ENCODE measurements at places on chromosomes 6 and 20.

DNA sequence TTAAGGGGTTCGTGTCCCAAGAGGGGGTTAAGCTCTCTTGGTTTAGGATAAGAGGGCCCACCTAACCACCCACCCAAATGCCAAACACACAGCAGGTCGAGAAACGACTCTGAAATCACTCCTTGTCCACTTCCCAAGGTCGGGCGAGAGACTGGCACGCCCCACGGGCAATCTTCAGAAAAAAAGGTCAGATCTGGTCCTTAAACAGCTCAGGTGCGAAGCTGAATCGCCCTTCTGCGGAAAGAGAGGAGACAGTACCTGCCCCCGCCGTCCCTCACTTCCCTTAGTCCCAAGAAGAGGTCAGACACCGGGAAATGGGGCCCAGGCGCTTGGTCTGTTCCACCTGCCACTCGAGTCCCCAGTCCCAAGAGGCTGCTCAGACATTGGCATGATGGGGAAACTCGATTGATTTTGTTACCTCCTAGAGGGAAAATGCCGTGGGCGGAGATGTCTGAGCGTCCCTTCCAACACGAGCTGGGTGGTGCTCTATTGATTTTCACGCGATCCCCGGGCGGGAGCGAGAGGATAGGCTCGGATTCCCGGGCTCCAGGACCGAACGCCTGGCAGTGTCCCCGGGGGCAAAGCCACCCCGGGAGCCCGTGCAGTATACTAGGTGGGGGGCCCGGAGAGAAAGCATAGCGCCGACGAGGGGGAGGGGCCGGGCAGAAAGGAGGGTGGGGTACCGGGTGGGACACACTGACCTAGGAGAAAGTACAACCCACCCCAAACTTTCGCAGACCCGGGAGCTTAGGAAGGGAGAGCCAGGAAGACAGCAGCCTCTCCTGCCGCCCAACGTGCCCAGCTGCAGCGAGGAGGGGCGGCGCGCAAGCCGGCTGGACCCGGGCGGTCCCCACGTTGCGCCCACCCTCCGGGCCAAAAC, 1.1 kb upstream of the SAMD5 start:
- peak; percentile 41 for DNase-seq

GRCh38 chr6:43759136-43759906, 10.7 kb upstream of the VEGFA start:
- no peak for DNase-seq

- no peak for DNase-seq
Measured at GRCh38 chr6:81808851-81809570, 56.5 kb upstream of the TENT5A start.

DNA sequence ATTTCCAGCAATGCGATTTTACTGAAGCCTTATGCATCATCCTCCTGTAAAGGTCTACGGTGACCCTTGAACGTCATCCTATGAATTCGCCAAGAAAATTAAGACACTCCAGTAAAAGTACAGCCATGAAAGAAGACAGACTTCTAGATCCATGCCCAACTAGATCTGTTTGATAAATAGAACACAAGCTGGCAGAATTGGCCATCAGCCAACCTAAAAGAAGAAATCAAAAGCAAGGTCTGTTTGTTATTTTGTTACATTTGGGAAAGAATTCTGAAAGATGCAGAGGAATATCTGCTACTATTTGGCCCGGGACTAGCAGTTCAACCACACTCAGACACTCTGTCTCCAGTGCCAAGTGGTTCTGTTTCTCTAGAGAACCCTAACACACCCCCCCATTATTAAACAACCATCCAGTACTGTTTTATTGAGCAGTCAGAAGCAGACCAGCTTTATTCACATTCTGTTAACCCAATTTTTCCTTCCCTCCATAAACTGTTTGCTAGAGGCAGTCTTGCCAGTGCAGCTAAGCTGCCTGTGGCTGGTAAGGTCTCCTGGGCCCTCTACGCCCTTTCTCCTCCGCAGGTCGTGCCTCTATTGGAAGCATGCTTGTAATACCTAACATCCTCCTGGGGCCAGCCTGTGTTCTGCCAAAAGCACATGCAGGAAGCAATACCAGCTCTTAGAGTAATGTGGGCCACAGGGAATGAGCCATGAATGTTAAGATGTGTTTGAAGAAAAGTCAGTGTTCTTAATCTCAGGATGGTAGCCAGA, 30.7 kb downstream of the LY86 start:
- no peak for DNase-seq

DNA sequence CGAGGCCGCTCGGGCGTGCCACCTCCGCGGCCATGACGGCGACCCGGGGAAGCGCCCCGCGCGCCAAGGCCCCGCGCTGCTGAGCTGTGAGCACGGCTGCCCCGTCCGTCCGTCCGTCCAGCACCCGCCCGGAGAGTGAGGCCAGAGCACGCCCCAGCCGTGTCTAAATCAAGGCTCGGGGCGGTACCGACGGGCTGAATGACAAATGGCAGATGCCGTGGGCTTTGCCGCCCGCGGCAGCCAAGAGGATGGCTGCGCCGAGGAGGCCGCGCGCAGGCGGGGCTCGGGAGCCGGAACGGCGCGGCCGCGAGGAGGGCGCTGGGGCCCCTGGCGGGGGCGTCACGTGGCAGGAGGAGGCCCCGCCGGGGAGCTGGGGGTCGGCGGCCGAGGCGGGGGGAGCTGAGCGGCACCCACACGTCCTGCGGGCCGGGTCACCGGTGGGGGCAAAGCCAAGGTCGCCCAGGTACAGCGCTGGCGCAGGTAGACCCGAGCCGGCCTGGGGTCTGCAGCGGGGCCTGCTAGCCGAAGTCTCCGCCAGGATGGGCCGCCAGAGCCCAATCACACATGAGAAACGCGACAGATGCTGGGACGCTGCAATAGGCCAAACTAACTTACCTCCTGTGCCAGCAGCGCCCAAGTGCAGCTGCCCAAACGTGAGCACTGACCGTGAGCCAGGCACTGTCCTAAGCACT, at the start of gene PLAGL1:
Gene PLAGL1 (minus strand): TSS at position 140 of the 692 bp plus-strand sequence. CDS start 60,123 bp downstream, outside the sequence.
- peak; percentile 81 for DNase-seq

- DNase-seq: no peak
Measured at GRCh38 chr20:2223558-2224367, 72.0 kb upstream of the TGM3 start.

- no peak for DNase-seq
Measured at GRCh38 chr20:23629542-23630391, 8.0 kb downstream of the CST3 start.

- peak; percentile 89 for DNase-seq
Measured at GRCh38 chr6:116190550-116190949, 63.3 kb downstream of the TSPYL4 start.

DNA sequence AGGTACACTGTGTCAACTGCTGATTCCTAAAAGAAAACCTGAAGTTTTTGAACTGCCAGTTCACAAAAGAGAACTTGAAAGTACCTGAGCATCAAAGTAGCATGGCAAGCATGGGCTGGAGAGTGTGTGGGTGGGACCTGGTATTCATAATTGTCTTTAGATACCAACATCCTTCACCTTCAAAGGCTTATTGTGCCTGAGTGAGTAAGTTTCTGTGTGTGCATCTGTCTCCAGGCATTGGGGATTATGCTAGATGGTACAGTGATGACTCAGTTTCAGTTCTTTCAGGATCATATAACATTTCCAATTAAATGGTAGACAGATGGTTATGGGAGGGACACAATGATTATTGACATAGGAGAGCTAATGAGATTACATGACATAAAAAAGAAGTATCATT, 238.5 kb downstream of the ZFAND3 start:
- peak; percentile 56 for DNase-seq

DNA sequence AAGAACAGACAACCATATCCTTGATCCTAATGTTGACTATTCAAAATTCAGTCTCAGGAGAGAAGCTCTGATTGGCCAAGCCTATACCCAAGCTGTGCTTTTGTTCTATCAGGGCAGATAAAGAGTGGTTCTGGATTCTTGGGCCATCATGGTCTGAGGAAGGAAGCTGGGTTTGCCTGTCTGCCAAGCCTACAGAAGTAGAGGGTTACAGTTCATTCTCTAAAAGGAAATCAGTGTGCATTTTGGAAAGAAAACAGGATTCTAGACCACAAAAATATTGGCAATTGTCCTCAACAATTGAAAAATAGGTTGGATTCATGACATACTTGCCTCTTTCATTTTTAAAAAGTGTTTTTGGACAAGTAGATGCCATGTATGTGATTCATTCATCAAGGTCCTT, 145.4 kb upstream of the BMP2 start:
- DNase-seq: no peak

- DNase-seq: no peak
Measured at GRCh38 chr6:170163405-170164170, 127.3 kb downstream of the DLL1 start.

GRCh38 chr6:89145956-89146717, at the start of gene PM20D2:
Gene PM20D2 (plus strand): TSS chr6:89146055. CDS start chr6:89146145, 90 bp downstream.
- peak; percentile 46 for DNase-seq

DNA sequence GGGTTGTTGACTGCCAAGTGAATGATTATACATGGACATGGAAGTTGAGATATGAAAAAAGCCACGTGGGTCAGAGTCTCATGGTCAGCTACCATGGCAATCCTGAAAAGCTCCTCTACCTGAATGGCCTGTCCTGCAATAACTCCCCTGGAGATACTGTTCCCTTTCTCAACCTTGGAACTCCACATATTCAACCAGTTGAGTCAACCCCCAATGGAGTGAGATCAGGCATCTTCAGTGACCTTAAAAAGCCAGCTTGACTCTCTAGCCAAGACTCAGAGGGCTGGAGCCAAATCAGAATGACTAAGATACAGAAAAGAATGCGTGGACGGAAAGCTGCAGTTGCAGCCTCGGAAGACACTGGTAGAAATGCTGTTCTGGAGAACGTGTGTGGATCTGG, 341.3 kb downstream of the FOXA2 start:
- DNase-seq: no peak

GRCh38 chr20:50192364-50193198, 2.0 kb downstream of the CEBPB start:
- peak; percentile 93 for DNase-seq

- DNase-seq: no peak
Measured at GRCh38 chr6:161163466-161164181, 110.2 kb downstream of the AGPAT4 start.

- DNase-seq: peak; percentile 93
Measured at GRCh38 chr20:1761116-1761515, 103.5 kb upstream of the SIRPG start.

GRCh38 chr6:49775043-49775442, 12.0 kb downstream of the PGK2 start:
- DNase-seq: no peak

DNA sequence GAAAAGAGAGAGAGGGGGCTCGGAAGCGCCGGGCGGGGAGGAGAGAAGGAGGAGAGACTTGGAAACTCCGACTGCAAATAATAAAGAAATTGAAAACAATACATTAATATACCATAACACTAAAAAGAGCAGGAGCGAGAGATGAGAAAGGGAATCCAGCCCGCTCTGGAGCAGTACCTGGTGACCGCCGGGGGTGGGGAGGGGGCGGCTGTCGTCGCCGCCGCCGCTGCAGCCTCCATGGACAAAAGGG, 338 bp downstream of the E2F3 start:
- no peak for DNase-seq

GRCh38 chr6:17413313-17413750, 19.9 kb downstream of the CAP2 start:
- DNase-seq: peak; percentile 88
